ENCODE measurements at places on chromosomes 1 and 21. TPM values are rescaled to one million over a fixed set of nuclear protein-coding genes. Genes with fewer than 3 reads are reported as not detected.

Gene JUN
- polyA plus RNA-seq = 40.9 TPM

DNA sequence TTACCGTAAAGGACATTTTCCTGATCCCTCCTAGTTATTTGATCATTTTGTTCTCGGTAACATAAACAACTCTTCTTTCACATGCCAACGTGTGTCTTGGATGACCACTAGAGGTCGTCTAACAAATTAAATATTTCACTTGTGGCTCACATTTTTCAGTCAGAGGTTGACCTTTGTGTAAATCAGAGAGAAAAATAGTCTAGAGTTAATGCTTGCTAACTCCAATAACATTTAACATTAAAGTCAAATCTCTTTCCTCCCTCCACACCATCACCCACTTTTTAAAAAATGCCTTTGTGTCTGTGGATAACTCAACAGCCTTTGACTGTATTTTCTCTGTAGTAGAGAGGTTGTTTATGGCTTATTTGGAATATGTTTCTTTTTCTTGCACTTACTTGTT, 220.5 kb upstream of the B3GALT2 start:
- no peak for DNase-seq

- no peak for DNase-seq
Measured at GRCh38 chr21:25005388-25005787, 601.9 kb downstream of the MRPL39 start.

GRCh38 chr21:45491056-45491455, 51.2 kb downstream of the SLC19A1 start:
- DNase-seq = no peak

DNA sequence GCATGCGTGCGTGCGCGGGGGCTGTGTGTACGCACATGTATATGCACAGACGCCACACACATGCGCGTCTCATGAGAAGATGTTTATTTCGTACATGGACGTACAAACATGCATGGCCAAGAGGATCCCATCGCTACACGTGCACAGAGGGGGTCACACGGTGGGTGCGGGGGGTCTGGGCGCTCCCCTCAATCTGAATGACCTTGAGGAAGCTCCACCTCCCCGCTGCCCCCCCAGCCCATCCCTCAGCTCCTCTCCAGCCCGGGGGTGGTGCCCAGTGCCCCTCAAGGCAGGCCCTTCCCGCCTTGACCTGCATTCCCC, 1.5 kb downstream of the TMEM240 start:
- DNase-seq = no peak

GRCh38 chr1:234197839-234198238, 175.4 kb upstream of the COA6 start:
- no peak for DNase-seq

Measured in testis (tissue), 5 donors.